ENCODE measurements at places on chromosomes 12 and 14. TPM values are rescaled to one million over a fixed set of nuclear protein-coding genes. Genes with fewer than 3 reads are reported as not detected.

DNA sequence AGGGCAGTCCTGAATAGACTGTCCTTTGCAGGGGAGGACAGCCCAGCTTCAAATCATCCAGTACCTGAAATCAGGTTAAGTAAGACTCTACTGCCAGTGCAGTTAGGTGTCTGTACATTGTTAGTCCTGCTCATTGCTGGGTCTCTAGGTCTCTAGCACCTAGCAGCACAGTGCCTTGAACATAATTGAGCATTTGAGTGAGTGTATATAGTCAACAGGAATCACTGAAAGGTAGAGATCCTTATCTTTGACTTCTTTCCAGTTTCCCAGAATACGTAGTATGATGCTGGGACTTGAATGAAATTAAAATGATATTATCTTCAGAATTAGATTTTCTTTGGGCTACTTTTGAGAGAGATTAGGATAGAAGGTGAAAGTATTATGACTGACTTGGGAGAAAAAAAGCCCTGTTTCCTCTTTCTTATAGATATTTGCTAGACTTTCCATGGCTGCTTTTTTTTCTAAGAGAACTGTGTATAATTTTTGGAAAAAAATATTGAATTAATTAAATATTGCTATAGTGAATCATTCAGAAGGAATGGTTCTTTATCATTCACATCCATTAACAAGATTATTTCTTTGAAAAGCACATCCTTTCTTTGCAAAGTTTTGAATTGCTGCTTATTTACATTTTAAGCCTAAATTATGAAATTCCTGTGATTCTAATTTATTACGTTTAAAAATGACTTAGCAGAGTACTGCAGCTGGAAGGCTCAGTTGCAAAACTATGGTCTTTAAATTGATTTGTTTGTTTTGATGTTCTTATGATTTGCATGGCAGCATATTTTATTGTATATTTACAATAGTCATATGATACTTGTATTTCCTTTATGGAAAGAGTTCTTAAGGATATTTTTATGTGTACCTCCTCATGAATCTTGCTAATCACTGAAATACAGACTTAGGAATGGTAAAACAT is 51.6 kb downstream of the PPP4R4 start:
- H3K27me3 ChIP-seq, result no peaks in the 10 kb centered on the region
- DNase-seq, result no peak
- H3K27ac ChIP-seq, result no peak overlapping the region
- H3K4me3 ChIP-seq, result no peak overlapping the region
- no peaks in the 10 kb centered on the region for H3K4me1 ChIP-seq

GRCh38 chr12:3161861-3162260 is 84.7 kb downstream of the TSPAN9 start:
- DNase-seq, result no peak
- peaks cover 19% of the 10 kb centered on the region for H3K4me1 ChIP-seq
- H3K36me3 ChIP-seq, result no peaks in the 10 kb centered on the region
- no peaks in the 10 kb centered on the region for H3K27me3 ChIP-seq
- no peak overlapping the region for H3K27ac ChIP-seq

- no peak overlapping the region for H3K27ac ChIP-seq
- H3K4me1 ChIP-seq, result no peaks in the 10 kb centered on the region
- no peak overlapping the region for H3K4me3 ChIP-seq
- no peak for DNase-seq
These were observed 77.5 kb upstream of the KRAS start for GRCh38 chr12:25328072-25328712.

GRCh38 chr12:9118158-9118557 is 2.4 kb upstream of the A2M start:
- no peak overlapping the region for H3K4me3 ChIP-seq
- H3K36me3 ChIP-seq, result no peaks in the 10 kb centered on the region
- DNase-seq, result no peak
- H3K27ac ChIP-seq, result no peak overlapping the region
- no peaks in the 10 kb centered on the region for H3K4me1 ChIP-seq

DNA sequence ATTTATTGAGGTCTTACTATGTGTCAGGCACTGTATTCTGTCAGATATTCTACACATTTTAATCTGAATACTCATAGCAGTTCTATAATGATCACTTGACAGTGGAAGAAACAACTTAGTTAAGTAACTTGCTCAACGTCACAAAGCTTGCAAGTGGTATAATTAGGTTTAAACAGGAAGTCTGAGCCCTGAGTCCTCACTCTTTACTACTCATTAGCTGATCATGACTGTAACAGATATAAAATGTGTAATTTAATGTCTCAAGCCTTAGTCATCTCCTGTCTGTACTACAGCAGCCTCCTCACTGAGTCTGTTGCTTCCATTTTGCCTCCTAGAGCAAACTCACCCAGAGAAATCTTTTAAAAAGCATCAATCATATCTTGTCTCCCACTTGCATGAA is 38.9 kb downstream of the PPP4R4 start:
- no peak overlapping the region for H3K27ac ChIP-seq
- H3K4me3 ChIP-seq, result no peak overlapping the region
- H3K27me3 ChIP-seq, result no peaks in the 10 kb centered on the region
- no peaks in the 10 kb centered on the region for H3K36me3 ChIP-seq
- DNase-seq, result no peak
- peaks cover 10% of the 10 kb centered on the region for H3K4me1 ChIP-seq

DNA sequence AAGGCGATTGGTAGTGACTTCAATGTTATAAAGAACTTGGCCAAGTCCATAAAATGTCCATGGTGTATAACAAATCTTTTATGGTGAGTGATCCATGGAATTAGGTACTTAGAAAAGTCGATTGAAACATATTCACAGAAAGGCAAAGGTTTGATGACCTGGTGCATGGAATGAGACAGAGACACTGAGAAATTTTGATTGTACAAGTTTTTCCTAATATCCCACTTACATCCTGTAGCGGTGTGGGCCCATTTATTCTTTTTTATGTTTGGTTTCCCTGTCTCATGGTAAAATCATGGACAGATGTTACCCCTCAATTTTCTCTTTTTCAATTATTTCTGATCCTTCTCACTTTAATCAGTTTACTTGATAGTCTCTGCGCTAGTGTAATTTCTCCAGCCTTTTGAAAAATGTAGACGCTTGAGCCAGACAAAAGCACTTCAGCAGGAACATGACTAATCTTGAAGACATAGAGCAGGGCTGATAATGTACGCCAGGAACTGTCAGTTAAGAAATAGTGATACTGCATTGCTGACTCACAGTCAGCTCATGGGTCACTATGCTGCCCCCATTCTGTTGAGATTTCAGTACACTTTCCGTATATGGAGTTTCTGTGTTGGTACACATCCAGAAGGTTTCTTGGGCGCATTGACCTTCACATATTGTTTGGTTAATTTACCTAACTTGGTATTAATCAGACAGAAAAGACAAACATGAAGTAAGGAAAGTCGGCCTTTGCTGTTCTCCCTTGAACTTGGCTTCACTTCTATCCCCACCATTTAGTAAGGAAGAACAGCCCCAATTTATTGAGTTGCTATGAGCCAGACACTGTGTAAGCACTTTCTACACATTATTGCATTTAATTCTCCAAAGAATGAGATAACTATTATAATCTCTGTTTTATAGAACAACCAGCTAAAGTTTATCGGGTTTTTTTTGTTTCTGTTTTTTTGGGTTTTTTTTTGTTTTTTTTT is 841.7 kb downstream of the DIO2 start:
- H3K27me3 ChIP-seq, result no peaks in the 10 kb centered on the region
- no peak overlapping the region for H3K27ac ChIP-seq
- H3K4me1 ChIP-seq, result peaks cover 22% of the 10 kb centered on the region
- H3K4me3 ChIP-seq, result no peak overlapping the region

GRCh38 chr12:16583969-16584745 is 21.8 kb downstream of the LMO3 start:
- no peaks in the 10 kb centered on the region for H3K27me3 ChIP-seq
- no peak for DNase-seq
- H3K4me3 ChIP-seq, result no peak overlapping the region
- H3K4me1 ChIP-seq, result no peaks in the 10 kb centered on the region
- H3K27ac ChIP-seq, result no peak overlapping the region

- DNase-seq, result peak; percentile 82
- no peaks in the 10 kb centered on the region for H3K4me1 ChIP-seq
- no peak overlapping the region for H3K4me3 ChIP-seq
- no peaks in the 10 kb centered on the region for H3K36me3 ChIP-seq
- no peak overlapping the region for H3K27ac ChIP-seq
These were observed 26.3 kb downstream of the CMA1 start for GRCh38 chr14:24481622-24482324.

DNA sequence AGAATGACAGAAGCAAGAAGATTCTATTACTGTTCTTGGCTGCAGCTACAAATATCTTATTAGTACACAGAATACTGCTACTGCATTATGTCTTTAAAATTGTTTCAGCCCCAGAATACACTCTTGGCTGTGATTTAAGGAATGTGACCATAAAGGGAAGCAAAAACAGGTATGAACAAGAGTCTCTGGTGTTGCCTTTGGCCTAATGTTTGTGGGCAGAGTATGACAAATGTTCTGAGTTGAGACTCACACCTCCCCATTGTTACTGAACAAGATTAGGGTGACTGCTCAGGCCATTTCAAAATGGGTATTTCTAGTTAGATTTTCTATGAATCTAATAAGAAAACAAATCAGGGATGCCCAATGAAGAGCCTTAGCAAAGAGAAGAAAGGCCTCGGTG is 28.5 kb downstream of the TTC6 start:
- no peak overlapping the region for H3K4me3 ChIP-seq
- H3K27ac ChIP-seq, result no peak overlapping the region
- H3K4me1 ChIP-seq, result no peaks in the 10 kb centered on the region
- DNase-seq, result no peak

- no peaks in the 10 kb centered on the region for H3K4me1 ChIP-seq
- H3K4me3 ChIP-seq, result no peak overlapping the region
- no peak for DNase-seq
- H3K36me3 ChIP-seq, result no peaks in the 10 kb centered on the region
- no peaks in the 10 kb centered on the region for H3K27me3 ChIP-seq
- no peak overlapping the region for H3K27ac ChIP-seq
These were observed 603 bp upstream of the ENDOU start for GRCh38 chr12:47725893-47726292.

DNA sequence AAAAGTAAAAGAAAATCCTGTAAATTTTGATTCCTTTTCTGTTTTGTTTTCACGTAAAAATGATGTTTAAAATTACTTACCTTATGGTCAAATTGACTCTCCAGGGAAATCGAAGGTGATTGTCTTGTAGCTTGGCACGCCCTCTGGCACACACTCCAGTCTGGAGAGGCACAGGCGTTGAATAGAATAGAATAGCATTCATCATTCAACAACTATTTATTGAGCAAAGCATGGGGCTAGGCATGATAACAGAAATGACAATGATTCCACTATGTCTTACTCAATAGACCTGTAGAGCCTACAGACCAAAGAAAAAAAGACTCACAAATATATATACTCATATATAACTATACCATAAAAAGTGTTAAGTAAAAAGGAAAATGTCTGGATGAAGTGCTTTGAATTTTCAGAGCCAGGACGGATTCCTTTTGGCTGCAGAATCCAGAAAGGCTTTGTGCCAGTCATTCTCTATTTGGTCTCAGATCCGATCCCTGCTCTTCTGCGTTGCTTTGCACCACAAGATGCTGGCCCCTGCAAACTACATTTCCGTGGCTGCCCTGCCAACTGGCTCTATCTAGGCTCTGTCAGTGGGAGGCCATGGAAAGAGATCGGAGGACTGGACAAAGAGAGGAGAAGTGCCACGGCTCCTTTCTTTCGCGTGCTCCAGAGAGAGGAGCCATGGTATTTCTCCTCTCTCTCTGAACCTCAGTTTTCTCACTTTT is 231.8 kb downstream of the CRADD start:
- H3K4me3 ChIP-seq, result no peak overlapping the region
- DNase-seq, result no peak
- no peaks in the 10 kb centered on the region for H3K36me3 ChIP-seq
- H3K27ac ChIP-seq, result no peak overlapping the region

The GYS2 gene
- total RNA-seq, result not detected

The SYNE3 gene
- 0.03 TPM for total RNA-seq

The DNAH10 gene
- 0.26 TPM for total RNA-seq

The THAP2 gene
- 15.9 TPM for total RNA-seq

The CLEC6A gene
- not detected for total RNA-seq

The KLRF1 gene
- total RNA-seq, result not detected

The SALL2 gene
- total RNA-seq, result 263 TPM

The SLC7A7 gene
- total RNA-seq, result 2.8 TPM
